ENCODE measurements at places on chromosomes 11 and 22.
A peak's percentile ranks its signal among the peaks of the same experiment; 100 is the strongest.

DNA sequence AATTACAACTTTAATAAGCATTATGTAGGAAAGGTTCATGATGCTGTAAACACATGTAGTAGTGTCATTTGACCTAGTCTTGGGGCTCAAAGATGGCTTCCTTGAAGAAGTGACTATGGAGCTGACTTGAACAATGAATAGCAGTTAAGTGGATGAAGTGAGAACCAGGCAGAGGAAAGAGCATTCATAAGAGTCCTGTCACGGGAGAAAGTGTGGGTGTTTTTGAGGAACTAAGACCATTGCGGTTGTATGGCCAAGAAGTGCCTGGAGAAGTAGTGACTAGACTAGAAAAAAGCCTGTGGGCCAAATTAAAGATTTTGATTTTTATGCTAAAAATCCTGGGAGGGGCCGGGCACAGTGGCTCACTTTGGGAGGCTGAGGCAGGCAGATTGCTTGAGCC, 7.2 kb upstream of the IL18BP start:
- DNase-seq, result no peak

DNA sequence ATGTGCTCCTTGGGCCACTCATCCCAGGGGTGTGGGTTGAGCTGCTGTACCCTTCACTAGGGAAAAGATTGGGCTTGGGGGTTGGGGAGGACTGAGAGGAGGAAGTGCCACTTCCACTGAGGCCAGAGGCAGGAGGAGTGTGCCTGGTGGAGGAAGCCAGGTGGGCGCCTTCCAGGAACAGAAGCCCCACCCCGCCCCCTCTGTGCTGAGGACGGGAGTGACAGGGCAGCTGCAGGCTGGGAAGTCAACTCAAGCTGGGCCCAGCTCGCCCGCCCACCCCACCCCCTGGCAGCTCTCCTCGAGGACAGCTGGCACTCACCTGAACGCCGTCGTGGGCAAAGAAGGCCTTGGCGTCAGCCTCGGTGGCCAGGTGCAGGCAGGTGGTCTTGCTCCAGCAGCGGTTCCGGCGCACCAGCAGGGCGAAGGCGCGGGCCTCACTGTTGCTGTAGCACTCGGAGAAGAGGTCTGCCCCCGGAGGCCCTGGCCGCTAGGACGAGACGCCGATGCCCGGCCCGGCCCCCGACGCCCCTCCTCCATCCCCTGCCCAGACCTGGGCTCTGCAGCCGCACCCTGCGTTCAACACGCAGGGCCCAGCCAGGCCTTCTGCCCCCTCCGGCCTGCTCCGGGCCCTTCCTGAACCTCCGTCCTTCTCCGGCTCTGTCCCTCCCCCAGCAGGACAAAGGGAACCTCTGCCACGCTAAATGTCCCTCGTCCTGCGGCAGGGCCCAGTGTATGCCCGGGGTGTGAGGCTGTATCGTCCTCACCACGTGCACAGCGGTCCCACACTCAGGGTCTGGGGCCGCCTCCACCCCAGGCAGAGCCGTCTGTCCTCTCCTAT, 13.4 kb downstream of the TSSC4 start:
- DNase-seq, result no peak

DNA sequence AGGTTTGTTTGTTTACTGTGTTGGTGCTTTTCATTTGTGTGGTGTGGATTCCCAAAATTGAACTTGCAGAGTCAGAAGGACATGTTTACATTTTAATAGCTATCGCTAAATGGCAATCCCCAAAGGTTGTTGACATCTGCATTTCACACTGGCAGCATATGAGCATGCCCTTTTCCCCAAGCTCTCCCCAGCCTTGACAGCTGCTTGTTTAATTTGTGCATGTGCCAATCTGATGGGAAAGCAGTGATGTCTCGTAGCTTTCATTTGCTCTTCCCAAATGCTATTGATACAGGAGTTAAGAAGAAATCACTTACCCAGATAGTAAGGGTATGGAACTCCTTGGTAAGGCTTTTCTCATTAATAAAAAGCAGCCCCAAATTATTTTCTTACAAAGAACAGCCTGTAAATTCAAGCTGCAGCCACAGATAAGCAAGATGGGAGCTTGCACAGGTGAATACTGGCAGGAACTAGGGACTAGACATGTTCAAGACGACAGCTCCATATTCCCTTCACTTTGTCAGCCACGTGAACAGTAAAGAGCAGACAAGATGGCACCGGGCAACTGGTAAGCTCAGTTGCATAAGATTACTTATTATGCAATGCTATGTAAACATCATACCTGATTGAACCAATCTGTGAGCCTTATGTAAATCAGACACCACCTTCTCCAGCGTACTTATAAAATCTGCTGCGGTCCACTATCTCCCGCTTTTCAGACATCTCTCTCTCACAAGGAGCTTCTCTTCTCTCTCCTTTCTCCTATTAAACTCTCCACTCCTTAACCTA, 87.4 kb downstream of the IGLL5 start:
- DNase-seq, result no peak

DNA sequence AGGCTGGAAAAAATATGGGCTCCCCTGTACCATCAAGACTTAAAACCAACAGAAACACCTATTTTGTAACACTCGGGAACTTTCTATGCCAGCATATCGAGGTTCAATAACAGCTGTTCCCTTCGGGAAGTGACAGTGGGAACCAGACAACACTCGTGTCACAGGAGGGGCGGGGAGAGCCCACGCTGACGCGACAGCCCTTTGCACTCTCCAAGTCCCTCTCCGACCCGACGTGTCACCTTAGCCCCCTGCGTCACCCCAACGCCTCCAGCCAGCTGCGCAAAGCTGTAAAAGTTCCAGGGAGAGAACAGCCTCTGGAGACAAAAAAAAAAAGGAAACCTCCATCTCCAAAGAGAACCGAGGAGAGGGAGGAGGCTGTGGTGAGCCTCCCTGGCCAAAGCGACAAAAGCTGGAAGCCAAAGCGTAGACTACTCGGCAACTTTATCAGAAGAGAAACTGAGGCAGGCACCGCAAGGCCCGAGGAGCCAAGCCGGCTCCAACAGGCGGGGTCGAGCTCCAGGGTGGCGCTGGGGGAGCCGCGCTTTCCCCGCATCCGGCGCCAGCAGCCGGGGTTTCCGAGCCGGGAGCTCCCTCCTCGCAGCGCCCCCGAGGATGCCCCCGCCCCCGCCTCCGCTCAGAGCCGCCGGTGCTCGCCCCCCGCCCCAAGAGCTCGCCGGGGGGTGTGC, 751 bp downstream of the ARFGAP3 start:
- peak; percentile 65 for DNase-seq

- DNase-seq, result no peak
Observed at GRCh38 chr11:12958986-12959385, 50.1 kb upstream of the RASSF10 start.

GRCh38 chr11:46981436-46981835, 44.9 kb downstream of the CSTPP1 start:
- no peak for DNase-seq

DNA sequence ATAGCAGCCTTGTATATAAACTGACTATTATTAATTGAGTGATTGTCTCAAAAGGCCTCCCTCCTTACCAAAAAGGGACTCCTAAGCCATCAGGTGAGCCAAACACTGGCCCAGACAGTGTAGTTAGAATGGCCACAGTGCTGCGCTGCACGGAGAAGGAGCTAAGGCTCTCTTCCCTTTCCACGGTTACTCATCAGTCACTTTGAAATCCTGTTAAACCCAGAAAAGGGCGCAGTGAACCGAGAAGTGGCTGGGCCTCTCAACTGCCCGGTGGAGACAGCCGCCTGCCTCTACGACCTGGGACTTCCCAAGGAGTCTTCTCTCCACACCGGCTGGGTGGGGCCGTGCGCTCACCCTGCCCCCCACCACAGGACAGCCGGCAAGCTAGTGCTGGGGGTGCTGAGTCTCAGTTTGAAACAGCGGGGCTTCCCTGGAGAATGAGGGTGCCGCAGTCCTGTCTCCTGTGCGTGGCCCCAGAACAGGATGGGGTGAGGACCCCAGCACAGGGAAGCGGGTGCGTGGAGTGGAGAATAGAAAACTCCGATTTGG, 1.3 kb downstream of the MYH9 start:
- DNase-seq, result peak; percentile 56

DNA sequence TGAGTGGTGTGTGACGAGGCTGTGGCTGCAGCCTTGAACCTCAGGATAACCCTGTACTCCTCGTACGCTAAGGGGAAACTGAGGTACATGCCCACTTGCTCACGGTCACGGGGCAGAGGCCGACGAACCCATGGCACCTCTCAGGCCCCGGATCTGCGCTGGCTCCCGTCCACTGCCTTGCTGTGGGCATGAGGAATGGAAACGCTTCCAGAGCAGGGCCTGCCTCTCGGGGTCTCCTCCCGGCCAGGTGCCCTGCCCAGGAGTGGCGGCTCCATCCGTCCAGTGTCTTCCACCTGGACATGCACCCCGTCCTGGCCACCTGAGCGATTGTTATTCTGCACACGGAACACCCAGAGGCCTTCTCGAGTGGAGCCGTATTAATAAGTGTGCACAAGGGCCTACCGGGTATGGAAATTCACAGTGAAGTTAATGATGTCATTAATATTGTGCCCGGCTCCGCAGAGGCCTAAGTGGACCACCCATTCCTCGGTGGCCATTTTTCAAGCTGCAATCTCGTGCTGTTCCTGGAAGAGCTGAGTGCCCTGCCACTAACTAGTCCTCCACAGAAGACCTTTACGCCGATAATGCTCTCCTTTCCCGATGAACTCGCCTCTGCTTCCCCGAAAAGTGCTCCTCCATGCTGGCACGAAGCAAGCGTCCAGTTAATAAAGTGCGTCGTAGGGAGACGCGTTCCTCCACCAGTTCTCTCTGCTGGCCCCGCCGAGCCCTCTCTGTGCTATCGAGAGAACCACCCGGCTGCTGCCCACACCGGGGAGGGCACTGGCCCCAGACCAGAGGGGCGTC, 927.9 kb downstream of the BRD1 start:
- DNase-seq, result no peak

DNA sequence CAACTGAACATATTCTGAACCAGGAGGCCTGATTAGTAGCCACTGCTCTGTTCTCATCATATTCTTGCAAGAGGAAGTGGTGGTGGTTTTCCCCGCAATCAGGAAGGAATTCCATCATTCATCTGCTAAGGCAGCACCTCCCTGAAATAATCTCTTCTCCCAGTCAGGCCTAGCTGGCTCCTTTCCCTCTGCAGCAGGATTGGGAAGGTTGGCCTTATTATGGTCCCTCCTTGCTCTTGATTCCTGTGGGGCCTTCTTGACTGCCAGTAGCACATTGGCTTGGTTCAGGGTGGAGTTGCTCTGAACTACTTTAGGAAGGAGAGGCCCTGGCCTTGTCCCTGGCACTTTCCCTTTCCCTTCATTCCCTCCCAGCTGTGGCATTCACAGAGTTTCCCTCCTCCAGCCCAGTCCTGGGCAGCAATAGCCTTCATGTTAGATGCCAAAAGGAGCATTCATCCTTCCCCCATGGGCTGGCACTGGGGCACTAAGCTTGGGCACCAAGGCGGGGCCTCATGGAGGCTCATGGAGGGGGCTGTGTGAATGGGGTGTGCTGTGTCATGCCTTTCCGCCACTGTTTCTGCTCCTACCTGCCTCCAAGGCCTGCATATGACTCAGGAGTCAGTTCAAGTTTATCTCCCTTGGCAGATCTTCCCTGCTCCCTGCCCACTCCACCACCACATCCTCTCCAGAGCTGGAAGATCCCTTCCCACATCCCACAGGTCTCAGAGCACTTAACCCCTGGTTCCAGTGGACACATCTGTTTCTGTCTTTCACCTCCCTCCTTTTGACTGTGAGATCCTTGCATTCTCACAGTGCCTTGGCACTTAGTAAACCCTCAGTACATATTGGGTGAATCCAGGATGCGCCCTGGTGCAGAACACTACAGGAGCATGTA, 27.6 kb upstream of the CD44 start:
- peak; percentile 52 for DNase-seq

GRCh38 chr11:130260742-130261141, 54.0 kb downstream of the ZBTB44 start:
- no peak for DNase-seq

GRCh38 chr11:68990995-68991780, 10.4 kb upstream of the MRGPRD start:
- no peak for DNase-seq

DNA sequence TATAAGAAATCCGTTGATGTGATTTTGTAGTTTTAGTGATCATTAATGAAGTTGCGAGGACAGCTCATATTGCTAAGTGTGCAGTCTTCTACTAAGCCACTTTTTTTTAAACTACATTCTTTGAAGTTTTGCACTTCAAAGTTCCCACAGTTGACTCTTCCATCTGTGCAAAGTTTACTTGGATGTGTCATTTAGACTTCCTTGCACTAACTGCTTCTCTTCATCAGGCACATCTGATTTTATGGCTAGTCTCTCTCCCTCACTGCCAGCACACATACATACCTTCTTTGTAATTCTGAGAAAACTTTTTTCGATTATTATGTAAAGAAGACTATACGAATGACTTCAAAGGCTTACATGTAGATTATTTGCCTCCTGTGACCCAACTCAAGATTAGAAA, 250.0 kb downstream of the DYNC2H1 start:
- DNase-seq, result no peak

DNA sequence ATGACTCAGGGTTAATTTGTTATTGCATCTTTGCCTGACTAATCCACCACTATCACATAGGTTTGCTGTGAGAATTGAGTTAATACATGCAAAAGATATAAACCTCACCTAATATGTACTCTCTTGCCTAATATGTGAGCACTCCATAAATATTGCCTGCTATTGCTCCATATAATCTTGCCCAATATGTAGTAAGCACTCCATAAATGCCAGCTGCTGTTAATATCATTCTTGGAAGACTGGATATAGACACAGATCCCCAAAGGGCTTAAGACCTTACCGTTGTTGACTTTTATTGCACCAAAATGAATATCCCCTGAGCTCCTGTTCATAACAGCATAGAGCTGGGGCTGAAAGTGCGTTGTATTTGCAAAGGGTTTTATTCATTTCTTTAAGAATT, 27.0 kb upstream of the LRRC55 start:
- no peak for DNase-seq

DNA sequence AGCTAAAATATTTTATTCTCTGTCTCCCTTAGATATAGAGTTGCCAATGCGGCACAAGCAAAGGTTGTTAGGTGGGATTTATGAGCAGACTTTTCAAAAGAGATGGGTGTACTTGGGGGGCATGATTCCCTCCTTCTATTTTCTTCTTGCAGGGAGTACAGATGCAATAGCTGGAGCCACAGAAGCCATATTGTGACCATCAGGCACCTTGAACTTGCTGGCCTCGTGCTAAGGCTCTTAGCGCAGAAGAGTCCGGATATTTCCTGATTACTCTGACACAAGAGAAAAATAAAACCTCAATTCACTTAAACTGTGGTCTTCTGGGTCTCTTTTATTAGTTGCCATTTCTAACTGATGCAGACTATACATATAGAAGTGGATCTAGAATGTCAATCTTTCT, 547.4 kb downstream of the MIAT start:
- DNase-seq, result no peak

Measured in SJCRH30 (cell line).